ENCODE measurements at places on chromosomes 16 and 17.

GRCh38 chr17:444879-445454 is 92.4 kb upstream of the RPH3AL start:
- DNase-seq = no peak

GRCh38 chr17:7215652-7216180 is 3.9 kb downstream of the DLG4 start:
- no peak for DNase-seq

- no peak for DNase-seq
Observed at GRCh38 chr17:72977771-72978417, 114.6 kb downstream of the SLC39A11 start.

DNA sequence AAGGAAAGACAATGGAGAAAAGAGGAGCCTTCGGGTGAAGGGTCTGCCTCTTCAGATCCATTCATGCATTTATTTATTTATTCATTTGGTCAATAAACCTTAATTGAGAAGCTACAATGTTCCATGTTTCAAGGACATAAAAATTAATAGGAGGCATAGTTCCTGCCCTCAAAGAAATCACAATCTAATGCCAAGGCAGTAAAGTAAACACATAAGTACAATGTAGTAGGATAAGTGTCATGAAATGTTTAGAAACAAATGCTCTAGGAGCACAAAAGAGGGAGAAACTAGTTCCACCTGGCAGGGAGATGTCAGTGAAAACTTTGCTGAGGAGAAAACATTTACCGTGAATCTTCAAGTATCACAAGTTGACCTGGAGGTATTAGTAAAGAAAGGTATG is 103.5 kb upstream of the NOG start:
- DNase-seq = no peak

- DNase-seq = no peak
Observed at GRCh38 chr17:1153795-1154546, 25.8 kb downstream of the ABR start.

GRCh38 chr16:87411375-87412271 is 19.5 kb downstream of the MAP1LC3B start:
- no peak for DNase-seq

GRCh38 chr17:78661093-78661770 is 84.0 kb upstream of the DNAH17 start:
- no peak for DNase-seq

GRCh38 chr17:1226308-1226707 is 43.9 kb upstream of the BHLHA9 start:
- no peak for DNase-seq

DNA sequence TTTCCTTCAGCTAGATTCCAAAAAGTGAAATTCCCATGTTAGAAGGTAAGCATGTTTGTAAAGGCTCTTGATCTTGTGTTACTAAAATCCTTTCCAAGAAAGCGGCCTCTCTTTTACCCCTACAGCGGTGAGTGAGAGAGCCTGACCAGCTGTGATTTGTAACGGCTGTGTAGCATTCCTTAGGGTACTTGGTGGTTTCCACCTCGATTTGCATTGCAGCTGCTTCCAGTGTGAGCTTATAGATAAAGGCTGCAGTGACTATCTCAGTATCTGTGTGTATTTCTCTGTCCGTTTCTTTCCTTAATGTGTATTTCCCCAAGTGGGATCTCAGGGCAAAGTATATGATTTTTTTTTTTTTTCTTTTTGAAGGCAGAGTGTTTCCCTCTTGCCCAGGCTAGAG is 169.4 kb downstream of the SNX29 start:
- no peak for DNase-seq
